ENCODE measurements at places on chromosomes 11 and 22.
A peak's percentile ranks its signal among the peaks of the same experiment; 100 is the strongest.

DNA sequence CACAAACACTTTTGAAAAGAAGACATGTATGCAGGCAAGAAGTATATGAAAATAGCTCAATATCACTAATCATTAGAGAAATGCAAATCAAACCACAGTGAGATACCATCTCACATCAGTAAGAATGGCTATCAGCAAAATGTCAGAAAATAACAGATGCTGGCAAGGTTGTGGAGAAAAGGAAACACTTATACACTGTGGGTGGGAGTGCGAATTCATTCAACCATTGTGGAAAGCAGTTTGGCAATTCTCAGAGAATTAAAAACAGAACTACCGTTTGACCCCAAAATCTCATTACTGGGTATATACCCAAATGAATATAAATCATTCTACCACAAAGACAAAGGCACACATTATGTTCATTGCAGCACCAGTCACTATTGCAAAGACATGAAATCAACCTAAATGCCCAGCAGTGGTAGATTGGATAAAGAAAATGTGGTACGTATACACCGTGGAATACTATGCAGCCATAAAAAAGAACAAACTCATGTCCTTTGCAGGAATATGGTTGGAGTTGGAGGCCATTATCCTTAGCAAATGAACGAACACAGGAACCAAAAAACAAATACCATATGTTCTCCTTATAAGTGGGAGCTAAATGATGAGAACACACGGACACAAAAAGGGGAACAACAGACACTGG lies 18.5 kb downstream of the MMP13 start:
- no peak for DNase-seq

DNA sequence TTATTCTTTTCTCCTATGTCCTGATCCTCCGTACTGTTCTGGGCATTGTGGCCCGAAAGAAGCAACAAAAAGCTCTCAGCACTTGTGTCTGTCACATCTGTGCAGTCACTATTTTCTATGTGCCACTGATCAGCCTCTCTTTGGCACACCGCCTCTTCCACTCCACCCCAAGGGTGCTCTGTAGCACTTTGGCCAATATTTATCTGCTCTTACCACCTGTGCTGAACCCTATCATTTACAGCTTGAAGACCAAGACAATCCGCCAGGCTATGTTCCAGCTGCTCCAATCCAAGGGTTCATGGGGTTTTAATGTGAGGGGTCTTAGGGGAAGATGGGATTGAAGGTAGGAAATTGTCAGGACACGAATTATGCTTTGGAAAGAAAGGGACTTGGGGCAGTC lies 843 bp downstream of the OR51T1 start:
- no peak for DNase-seq

DNA sequence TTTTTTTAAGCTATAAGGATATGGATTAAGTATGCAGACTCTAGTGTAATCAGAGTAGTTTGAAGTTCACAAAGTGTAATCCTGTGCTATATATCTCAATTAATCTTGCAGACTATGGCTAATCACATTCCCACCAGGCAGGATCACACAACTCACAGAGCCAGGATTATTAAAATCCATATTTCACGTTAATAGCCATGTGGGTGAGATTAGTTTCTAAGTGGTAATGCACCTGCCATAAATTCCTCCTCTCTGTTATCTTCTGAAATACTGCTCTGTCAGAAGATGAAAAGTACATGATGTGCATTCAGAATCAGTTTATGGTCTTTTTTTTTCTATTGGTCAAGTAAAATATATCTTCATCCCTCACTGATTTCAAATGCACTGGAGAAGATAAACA lies 686.1 kb downstream of the CNTN5 start:
- DNase-seq, result no peak

DNA sequence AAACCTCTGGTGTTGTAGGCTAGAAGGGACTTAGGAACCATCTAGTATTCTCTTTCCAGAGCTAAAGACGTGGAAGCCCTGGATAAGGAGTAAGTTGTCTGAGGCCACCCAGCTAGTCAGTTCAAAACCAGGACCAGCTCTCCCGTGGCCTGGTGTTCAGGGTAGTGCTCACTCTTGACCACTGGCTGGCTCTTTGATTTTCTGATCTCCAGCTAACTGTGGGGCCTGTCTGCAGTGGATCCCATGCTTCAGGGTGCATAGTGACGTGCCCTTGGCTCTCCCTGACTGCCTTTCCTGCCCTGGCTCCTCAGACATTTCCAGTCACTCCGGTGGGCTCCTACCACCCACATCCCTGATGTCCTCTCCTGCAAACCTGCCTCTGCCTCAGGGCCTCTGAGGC lies 1.3 kb downstream of the CLMP start:
- no peak for DNase-seq

DNA sequence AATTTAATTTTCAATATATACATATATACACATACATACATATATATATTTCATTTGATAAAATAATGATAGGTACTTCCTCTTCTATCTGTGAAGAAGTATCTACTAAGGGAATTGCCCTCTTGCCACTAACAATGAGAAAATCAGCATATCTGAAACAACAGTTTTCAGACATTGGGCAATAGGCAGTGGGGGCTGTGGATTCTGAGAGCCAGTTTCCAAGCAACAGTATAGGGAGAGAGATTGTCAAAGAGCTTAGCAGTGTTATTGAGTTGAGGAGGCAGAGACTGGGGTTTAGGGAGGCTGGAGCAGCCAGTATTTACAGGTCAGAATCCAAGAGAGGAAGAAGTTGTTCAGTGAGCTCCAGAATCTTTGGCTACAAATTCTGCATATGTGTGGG lies 119.3 kb downstream of the ARFGAP2 start:
- no peak for DNase-seq

DNA sequence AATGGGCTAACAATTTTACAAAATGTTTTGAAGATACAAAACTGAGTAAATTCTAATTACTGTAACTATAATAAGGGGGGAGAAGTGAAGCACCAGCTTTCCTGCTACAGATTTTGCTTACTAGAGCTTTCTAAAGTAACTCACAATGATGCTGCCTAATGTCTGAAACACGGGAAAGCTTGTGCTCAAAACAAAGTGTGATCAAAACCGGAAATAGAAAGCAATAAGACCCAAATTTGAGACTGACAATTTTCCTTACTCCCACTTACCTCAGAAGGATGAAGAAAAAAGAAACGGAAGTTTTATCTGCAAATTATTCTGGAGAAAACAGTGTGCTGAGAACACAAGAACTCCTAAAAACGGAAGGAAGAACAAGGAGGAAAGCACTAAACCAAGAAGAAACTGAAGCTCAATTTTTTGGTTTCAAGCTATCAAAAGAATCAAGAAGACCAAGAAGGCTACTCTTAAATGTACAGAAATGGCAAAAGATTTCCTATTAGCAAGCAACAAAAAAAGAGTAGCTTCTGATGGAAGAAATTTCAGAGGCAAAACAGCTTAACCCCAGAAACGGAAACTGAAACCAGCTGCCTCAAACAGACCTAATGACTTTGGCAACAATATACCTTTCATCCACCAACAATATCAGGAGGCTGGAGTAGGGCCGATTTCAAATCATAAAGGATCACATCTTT lies 33.4 kb downstream of the AMBRA1 start:
- DNase-seq, result peak; percentile 49

DNA sequence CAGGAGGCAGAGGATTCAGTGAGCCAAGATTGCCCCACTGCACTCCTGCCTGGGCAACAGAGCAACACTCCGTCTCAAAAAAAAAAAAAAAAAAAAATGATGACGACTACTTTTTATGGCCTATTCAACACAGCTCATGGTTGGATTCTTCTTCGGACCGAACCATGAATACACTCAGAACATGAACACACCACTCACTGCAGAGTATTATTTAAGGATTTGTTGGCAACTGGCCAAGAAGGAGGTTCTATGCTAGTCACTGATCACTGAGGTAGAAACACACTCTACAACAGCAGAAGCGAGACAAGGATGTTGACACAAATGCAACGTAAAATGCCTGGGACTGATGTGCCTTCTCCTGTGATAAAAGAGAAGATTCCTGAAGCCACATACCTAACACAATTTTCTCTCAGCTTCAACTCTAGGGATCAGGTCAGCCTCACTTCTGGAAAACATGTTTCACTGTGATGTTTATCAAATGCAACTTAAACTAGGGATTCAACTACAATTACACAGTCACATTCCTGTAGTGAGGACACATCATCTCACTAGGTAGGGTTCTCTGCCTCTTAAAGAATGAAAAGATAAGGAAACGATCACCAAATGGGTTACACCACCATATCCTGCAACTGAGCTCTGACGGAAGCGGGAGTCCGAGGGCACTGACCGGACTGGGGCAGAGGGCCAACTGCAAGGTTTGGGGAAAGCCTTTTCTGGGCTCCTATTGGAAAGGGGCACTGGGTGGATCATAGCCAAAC lies 82.5 kb downstream of the SGSM3 start:
- DNase-seq, result no peak

DNA sequence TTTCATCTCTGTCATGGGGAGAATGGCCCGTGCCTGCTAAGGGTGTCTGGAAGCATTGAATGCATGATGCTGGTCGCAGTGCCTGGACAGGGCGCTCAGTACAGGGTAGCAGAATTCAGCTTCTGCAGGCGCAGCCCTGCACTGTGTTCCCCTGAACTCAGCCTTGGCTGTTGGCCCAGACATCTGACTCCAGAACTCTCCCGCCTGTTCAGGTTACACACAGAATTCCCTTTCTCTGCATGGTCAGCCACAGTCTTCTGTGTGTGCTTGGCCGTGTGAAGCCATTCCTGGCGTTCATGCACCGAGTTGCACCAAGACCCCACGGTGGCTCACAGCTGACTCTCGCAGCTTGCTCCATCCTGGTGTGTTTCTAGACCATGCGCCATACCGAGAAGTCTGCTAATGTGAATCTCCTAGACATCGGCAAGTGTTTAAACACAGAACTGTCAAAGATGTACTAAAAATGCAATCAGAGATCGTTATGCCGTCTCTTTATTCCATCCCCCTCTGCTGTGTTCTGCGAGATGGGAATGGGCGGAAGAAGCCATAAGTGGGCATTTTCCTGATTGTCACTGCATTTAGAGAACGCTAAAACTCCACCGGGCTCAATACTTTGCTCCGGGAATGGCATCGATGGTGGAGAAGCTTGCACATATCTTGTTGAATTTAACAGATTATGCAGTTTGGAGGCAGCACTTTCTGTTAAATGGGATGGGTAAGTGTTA lies 55.6 kb downstream of the MPPED1 start:
- DNase-seq, result no peak

GRCh38 chr11:10716543-10717259 lies 23.1 kb upstream of the IRAG1 start:
- DNase-seq, result no peak

GRCh38 chr22:50082961-50083461 lies 2.2 kb downstream of the MLC1 start:
- DNase-seq, result no peak

DNA sequence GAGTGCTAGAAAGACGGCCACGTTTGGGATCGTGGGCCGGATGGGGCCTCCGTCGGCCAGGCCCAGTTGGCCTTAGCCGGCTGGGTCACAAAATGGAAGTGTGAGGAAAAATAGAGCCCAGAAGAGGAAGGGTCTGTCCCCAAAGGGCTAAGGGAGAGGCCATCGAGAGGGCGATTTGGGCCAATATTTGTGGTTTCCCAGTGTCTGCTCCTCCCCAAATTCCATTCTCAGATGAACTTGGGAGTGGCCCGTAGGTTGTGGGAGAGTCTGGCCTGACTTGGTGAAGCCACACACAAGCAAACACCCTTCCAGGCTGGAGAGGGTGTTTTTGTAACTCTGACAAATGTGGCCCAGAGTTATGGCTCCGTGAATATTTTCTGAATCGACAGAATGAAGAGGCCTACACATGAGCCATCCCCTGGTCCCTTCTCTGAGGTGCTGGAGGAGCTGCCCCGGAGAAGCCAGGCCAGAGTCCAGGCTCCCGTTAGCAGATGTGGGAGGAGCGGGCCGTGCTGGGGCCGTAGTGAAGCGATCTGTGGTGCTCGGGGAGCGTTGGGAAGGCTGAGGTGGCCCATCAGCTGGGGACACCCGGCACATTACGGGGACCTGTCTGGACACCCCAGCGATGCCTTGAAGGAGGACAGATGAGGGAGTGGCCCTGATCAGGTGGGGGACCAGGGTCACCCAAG lies 73.5 kb upstream of the PPARA start:
- no peak for DNase-seq

- DNase-seq, result no peak
Measured at GRCh38 chr11:12160231-12160630, 49.8 kb downstream of the MICAL2 start.

- DNase-seq, result no peak
Measured at GRCh38 chr11:131206671-131207070, 163.7 kb upstream of the NTM start.

GRCh38 chr11:40393511-40393910 lies 1065.9 kb downstream of the LRRC4C start:
- DNase-seq, result no peak

DNA sequence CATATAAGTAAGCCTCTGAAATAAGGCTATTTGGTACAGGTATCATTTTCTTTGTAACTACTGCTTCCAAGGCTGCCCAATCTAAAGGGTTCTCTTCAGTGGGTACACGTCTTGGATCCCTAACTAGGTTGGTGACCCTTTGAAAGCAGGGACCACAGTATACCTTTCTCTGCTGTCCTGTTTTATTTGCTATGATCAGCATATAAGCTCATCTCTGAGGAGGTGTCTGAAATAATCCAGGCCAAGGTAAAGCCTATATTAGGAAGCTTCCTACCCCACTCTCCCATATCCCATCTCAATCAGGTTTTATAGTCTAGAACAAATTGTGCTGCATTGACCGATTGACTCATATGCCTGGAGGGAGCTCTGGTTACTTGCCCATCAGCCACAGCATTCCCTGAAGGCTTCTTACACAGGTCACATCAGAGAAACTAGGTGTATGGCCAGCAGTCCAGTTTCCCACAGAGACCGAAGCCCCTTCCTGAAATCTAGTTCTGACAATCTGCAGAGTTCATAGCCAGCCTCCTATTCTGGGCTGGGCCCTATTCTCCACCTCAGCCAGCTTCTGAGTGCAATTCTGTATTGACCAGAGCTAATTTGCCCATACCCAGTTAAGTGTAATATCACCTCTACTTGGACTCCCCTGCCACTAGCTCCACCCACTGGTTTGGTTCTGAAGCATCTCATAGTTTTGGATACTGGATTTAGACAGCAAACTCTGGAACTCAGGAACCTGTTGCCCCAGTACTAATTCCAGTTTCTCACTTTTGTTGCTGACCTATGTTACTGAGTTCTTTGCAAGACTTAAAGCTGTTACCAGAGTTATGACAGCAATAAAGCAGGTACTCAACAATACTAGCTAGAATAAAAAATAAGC lies 62.1 kb upstream of the ARHGAP20 start:
- DNase-seq, result no peak

DNA sequence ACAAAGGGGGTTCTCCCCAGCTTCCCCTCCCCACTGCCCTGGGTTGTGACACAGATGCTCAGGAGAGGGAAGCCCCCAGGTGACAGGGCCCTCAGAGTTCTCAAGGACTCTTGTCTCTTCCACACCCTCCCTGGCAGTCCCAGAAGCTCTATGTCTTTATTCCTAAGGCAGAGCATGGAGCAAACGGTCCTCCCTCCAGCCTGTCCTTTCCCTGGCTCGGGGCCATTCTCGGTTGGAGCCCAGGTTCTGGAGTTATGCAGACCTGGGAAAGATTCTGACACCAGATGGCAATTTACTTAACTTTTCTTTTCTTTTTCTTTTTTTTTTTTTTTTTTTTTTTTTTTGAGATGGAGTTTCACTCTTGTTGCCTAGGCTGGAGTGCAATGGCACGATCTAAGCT lies 186.6 kb downstream of the CEP164 start:
- DNase-seq, result no peak

Data from CD4-positive, alpha-beta T cell treated with Interleukin-12 subunit alpha and Interleukin-12 subunit beta, for 1 hour (primary cell).